ENCODE measurements at places on chromosomes 3 and 15.

- no peak for DNase-seq
These were observed 512.7 kb downstream of the SHQ1 start for GRCh38 chr3:72335458-72336095.

DNA sequence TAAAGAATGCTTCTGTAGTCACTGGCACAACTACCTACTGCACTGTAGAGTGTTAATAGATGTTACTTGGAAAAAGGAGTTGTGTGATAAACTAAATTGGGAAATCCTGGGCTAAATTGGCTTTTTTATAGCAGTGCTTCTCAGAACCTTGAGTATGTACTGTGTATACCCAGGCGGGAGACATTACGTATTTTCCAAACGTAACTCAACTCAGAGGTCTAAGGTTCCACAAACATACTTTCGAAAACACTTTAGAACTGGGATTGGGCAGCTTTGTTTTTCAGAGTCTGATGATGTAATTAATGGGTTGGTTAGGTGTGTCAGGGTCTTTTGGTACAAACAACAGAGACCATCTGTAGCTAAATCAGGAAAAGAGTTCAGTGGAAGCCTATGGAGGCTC lies 53.5 kb upstream of the CHST2 start:
- DNase-seq, result no peak

DNA sequence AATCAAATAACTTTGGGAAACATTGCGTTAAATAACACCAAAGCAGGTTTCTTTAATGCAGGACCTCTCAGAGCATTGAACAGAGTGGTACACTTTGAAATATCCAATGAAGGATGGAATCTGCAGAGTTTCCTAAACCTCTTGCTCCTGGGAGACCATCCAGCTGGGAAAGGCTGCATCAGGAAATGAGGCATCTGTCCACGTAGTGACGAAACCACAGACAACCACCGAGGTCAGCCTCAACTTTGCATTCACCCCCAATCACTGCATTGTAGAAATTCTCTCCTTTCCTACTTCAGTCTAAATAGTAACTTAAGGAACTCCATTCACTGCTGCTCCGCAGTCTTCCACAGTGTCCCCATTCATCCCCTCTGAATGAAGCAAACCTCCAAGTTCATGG lies 41.5 kb upstream of the CDV3 start:
- DNase-seq, result no peak

DNA sequence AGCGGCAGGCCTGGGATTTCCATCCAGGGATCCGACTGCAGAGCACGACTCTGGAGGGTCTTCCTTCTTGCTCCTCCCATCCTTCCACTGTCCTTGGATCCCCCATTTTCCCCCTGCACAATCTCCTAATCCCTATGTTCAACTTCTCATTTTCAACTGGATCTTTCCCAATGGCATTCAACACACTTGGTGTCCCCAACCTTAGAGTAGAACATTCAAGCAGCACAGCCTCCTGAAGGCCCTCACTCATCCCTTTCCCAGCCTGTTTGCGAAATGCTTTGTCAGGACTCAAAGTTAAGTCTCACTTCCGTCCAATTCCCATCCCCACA lies 32.3 kb downstream of the RPN1 start:
- DNase-seq, result no peak
